Frontal cortex (tissue), 4 donors: ENCODE measurements at places on chromosomes 3 and 15.

GRCh38 chr3:67976663-67977062, 322.3 kb upstream of the SUCLG2 start:
- no peak for DNase-seq

DNA sequence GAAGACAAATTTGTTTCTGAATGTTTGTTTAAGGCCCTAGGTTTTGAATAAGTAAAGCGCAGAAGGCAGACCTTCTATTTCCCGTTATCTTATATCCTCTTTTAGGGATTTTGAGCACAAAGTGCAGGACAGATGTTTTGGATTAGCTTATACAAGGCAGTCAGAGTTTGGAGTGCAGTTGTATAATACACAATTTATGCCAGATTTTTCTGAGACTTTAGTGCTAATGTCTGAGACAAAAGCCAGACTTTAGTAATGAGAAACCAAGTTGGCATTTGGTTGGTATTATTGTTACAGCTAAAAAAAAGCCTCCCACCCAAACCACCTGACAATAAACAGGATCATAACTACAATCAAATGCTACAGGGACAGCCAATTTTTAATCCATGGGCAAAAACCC, 309.9 kb upstream of the SATB1 start:
- DNase-seq: no peak

- DNase-seq: no peak
Observed at GRCh38 chr15:81480645-81481053, 106.6 kb upstream of the TMC3 start.

- no peak for DNase-seq
Observed at GRCh38 chr15:63178034-63178433, 11.4 kb upstream of the RAB8B start.

DNA sequence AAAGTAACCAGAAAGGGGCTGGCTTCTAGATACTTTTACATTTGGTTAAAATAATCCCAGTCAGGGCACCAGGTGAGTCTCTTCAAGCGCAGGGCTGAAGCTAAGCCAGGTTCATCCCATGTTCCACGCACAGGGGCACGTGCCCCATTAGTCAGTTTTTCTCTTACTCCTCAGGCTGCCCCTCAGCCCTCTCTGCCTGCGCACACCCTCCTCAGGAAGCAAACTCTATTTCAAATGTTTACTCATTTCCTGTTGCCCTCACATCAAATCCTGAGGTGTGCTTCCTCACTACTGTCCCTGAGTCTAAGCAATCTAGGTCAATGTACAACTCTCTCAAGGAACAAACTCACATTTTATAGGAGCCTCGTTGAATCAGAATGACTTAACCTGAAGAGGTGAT, 48.5 kb downstream of the THBS1 start:
- DNase-seq: no peak

DNA sequence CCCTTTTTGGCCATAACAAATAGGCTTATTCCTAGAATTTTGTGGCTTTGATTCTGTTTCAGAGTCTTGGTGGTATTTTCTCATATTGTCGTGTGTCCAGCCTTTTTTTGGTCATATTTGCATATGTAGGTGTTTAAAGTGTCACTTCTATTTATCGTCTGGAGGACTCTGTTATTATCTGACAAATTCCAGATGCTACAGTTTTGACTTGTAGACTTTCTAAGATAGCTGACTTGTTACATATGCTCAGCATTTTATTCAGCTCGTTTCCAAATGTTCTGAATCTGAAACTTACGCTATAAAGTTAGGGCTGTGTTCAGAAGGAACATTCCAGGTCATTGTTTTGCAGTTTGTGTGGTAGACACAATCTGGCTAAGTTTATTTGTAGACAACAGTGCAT, 1.9 kb downstream of the PPP4R2 start:
- DNase-seq: no peak

DNA sequence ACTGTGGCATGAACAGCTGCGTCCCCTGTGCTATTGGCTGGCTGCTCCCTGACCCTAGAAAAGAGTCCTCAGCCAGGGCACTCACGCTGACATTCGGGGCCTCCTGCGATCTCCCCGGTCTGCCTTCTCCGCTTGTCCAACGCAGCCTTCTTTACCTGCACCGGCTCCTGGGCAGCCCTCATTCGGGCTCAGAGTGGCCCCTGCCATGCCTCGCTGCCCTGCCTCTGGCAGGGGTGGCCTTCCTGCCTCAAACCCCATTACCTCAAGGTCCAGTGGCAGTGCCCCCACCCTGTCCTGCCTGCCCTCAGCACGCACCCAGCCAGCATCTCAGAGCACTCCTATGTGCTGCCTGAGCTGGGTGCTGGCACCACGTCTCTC, 86.5 kb downstream of the TBC1D2B start:
- DNase-seq: no peak

- DNase-seq: no peak
Observed at GRCh38 chr15:89043031-89044002, 44.9 kb upstream of the ABHD2 start.

GRCh38 chr15:75620841-75621391, 4.6 kb downstream of the SNUPN start:
- no peak for DNase-seq

DNA sequence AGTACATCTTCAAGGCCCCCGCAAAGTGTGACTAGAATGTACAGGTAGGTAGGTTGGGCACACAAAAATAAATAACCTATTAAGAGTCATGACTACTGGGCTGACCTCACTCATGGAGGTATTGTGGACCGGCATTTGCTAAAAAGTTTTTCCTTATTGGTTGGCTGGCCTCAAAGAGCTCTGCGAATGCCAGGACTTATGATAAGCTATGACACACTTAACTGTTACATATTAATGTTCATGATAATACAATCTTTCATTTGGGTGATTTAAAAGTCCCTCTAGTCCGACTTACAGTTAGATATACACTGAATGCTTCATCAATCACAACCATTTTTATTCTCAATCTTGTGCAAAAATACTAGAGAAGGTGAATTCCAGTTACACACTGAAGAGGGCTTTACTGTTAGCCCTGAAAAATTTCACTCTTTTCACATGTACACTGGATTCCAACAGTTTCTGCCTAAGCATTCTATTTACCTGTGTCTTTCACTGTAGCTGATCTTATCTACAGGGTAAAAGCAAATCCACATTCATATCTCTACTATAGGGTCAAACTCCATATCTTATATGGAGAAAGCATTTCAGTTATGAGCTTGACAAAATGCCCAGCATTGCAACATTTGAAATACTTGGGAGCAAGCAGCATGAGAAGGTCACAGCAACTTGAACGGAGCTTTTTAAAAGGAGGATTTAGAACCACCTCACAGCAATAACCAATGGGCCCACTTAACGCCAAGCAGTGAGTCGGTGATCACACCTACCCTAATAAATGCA, 329.1 kb downstream of the FOXP1 start:
- DNase-seq: no peak
